IMR-90 (cell line): ENCODE measurements at places on chromosomes 5 and 9.

DNA sequence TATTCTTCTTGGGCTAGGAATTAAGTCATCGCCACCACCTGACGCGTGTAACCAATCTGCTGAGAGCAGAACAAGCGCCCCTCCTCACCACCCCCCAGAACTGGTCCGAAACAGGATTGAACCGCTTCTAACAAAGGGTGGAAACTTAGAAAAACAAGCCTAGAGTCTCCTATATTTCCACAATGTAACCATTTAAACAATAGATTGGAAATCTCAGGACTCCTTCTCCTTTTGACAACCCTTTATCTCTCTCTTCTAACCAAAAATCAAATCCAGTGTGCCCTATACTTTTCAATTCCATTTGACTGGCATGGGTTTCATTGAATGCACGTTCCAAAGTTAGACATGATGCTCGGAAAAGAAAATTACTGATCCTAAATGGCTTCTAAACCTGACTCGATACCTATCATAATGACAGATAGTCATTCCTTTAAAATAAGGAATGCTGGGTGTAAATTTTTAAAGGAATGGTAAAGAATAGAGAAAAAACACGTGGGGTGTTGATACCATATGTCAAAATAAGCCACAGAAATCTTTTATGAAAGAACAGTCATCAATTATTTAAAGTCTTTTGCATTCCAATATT, 1.2 kb downstream of the ARRDC3 start:
- DNase-seq = peak; percentile 89

DNA sequence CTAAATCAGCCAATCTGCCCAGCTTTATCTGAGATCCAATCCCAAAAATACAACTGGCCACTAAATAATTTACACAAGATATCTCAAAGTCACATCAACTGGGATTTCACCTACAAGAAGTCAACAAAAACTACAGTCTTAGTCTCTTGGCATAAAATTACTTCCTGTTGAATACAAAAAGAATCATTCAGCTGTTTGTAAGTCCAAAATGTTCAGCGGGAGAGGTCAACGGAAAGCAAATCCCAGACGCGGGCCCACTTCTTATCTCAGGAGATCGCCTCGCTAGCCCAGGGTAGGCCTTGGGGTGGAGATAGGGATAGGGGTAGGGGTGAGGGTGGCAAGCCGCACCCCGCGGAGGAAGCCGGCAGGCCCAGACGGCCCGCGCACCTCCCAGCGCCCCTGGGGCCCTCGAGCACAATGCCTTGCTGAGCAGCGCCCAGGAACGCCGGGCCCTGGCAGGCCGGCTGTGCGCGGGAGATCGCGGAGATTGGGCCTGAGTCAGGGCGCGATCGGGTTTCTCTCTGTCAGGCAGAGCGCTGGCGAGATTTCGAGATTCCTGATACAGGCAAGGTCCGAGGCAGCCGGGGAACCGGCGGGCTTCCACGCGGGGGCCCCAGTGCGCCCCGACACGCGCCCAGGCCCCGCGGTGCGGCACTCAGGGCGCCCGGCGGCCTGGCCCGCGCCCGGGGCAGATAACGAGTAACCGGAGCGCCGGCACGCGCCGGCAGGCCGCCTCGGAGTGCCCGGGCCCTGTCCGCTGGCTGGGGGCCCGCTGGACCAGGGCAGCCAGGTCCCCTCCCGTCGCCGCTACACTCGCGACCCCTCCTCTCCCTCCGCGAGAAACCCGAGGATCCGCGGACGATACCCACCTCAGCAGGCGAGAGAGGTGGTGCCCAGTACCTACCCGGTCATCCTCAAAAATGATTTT, 601 bp downstream of the HINT1 start:
- DNase-seq = peak; percentile 84

GRCh38 chr9:135692410-135692809, 6.9 kb downstream of the SOHLH1 start:
- peak; percentile 8 for DNase-seq

DNA sequence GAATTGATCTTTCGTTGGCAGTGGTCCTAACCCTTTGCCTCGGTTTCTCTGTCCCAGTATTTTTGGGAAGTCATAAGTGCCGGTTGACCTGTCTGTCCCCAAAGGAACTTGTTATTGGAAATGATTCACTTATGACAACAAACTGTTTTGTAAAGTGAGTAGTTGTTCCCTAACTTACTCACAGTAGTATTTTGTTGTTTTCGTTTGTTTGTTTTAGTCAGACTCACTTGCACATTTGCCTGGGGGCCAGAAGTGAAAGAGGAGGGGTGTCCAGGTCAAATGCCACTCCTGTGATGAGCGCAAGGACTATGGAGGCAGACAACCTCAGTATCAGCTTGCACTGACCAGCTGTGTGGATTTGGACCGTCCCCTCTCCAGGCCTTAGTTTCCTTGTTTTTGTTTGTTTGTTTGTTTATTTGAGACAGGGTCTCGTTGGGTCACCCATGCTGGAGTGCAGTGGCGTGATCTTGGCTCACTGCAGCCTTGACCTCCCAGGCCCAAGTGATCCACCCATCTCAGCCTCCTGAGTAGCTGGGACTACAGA, 47.3 kb downstream of the ANKRD55 start:
- DNase-seq = no peak

DNA sequence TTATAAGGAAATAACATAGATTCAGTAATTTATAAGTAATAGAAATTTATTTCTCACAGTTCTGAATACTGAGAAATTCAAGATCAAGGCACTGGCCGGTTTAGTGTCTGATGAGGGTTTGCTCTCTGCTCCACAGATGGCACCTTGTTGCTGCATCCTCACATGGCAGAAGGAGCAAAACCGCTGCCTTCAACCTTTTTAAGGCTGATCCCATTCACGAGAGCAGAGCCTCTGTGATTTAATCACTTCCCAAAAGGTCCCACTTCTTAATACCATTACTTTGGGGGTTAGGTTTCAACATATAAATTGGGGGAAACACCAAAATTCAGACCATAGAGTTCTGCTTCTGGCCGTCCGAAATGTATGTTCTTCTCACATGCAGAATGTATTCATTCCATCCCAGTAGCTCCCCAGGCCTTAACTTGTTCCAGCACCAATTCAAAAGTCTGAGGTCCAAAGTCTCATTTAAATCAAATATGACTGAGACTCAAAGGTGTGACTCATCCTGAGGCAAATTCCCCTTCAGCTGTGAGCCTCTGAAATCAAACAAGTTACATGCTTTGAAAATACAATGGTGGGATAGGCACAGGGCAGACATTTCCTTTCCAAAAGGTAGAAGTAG, 30.6 kb downstream of the BAAT start:
- DNase-seq = no peak

GRCh38 chr9:135979547-135980166, 18.5 kb upstream of the UBAC1 start:
- no peak for DNase-seq

DNA sequence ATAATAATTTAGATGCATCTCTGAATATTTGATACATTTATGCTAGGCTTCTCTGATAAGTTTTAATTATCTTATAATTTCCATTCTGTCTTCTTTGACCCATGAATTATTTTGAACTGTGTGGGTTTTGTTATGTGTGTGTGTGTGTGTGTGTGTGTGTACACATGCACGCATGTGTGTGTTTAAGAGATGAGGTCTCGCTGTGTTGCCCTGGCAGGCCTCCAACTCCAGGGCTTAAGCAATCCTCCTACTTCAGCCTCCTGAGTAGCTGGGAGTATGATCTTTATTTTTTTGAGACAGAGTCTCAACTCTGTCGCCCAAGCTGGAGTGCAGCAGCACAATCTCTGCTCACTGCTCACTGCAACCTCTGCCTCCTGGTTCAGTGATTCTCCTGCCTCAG, 75.4 kb downstream of the NDUFAF2 start:
- DNase-seq = peak; percentile 38

GRCh38 chr9:94623253-94623652, 16.1 kb downstream of the FBP1 start:
- DNase-seq = no peak
